ENCODE measurements at places on chromosomes 1 and 21. TPM values are rescaled to one million over a fixed set of nuclear protein-coding genes. Genes with fewer than 3 reads are reported as not detected.

The C1QTNF12 gene
- polyA plus RNA-seq, result 3.6 TPM

The CCDC27 gene
- 0.14 TPM for polyA plus RNA-seq

The HORMAD1 gene
- not detected for polyA plus RNA-seq

The ANKRD35 gene
- 2.7 TPM for polyA plus RNA-seq

The VASH2 gene
- polyA plus RNA-seq, result 34.8 TPM

The GCSAML gene
- polyA plus RNA-seq, result 0.15 TPM

The OR10J1 gene
- not detected for polyA plus RNA-seq

The ASB17 gene
- polyA plus RNA-seq, result not detected

The CITED4 gene
- polyA plus RNA-seq, result 2.7 TPM

The NCSTN gene
- 108 TPM for polyA plus RNA-seq

The FCGR3A gene
- 3.4 TPM for polyA plus RNA-seq

The KCND3 gene
- polyA plus RNA-seq, result 2.1 TPM

The RUNX3 gene
- 0.72 TPM for polyA plus RNA-seq

The LCE1B gene
- polyA plus RNA-seq, result not detected

The DISP3 gene
- 0.30 TPM for polyA plus RNA-seq

The OR2AK2 gene
- polyA plus RNA-seq, result not detected

The EXO1 gene
- 7.0 TPM for polyA plus RNA-seq

The LRRC8B gene
- 3.0 TPM for polyA plus RNA-seq

The ARTN gene
- 1.1 TPM for polyA plus RNA-seq

The DUSP12 gene
- 26.3 TPM for polyA plus RNA-seq

The CDC42SE1 gene
- 60.6 TPM for polyA plus RNA-seq

The GPR37L1 gene
- 0.04 TPM for polyA plus RNA-seq

The BEST4 gene
- polyA plus RNA-seq, result 0.19 TPM
